ENCODE measurements at places on chromosomes 6 and 20.

- DNase-seq, result no peak
Measured at GRCh38 chr6:44268095-44268628, 2.1 kb upstream of the TMEM151B start.

- DNase-seq, result no peak
Measured at GRCh38 chr6:29743568-29743967, 20.3 kb downstream of the HLA-F start.

DNA sequence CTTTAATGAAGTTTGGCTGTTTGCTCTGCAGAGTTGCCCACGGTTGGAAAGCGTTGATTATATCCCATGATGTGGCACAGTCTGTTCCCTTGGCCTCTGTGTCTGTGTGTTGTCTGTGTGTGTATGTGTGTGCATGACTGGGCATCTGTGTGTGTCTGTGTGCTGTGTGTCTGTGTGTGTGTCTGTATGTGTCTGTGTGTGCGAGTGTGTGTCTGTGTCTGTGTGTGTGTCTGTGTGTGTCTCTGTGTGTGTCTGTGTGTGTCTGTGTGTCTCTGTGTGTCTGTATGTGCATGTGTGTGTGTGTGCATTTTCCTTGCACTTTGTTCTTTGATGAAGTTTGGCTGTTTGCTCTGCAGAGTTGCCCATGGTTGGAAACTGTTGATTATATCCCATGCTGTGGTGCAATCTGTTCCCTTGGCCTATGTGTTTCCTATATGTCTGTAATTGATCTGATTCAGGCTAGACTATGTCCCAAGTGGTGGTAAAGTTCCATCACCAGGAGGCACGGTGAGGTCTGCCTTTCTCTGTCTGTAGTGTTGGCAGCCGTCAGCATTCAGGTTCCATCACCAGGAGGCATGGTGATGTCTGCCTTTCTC is 78.1 kb upstream of the RIN2 start:
- DNase-seq, result no peak

- DNase-seq, result no peak
Measured at GRCh38 chr20:53828682-53829254, 235.1 kb upstream of the ZNF217 start.

- DNase-seq, result no peak
Measured at GRCh38 chr6:119328254-119328653, 21.3 kb downstream of the MAN1A1 start.

GRCh38 chr6:43096451-43097097 is 20.5 kb downstream of the PTK7 start:
- no peak for DNase-seq

GRCh38 chr20:24439737-24440387 is 29.6 kb upstream of the SYNDIG1 start:
- no peak for DNase-seq

GRCh38 chr20:9493803-9494202 is 20.6 kb upstream of the LAMP5 start:
- no peak for DNase-seq

GRCh38 chr6:45987856-45988255 is 27.8 kb downstream of the CLIC5 start:
- DNase-seq, result no peak

DNA sequence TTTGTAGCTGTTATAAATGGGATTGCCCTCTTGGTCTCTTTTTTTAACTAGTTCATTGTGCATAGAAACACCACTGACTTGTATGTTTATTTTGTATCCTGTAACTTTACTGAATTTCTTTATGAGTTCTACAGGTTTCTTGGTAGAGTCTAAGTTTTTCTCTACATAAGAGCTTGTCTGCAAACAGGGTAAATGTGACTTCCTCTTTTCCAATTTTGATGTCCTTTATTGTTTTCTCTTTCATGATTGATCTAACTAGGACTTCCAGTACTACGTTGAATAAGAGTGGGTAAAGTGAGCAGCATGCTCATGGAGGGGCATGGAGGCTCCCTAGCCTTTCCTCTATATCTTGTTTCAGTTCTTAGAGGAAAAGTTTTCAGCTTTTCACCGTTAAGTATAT is 3.0 kb upstream of the WFDC10A start:
- no peak for DNase-seq

GRCh38 chr6:107730106-107730505 is 94.0 kb downstream of the SCML4 start:
- DNase-seq, result no peak

DNA sequence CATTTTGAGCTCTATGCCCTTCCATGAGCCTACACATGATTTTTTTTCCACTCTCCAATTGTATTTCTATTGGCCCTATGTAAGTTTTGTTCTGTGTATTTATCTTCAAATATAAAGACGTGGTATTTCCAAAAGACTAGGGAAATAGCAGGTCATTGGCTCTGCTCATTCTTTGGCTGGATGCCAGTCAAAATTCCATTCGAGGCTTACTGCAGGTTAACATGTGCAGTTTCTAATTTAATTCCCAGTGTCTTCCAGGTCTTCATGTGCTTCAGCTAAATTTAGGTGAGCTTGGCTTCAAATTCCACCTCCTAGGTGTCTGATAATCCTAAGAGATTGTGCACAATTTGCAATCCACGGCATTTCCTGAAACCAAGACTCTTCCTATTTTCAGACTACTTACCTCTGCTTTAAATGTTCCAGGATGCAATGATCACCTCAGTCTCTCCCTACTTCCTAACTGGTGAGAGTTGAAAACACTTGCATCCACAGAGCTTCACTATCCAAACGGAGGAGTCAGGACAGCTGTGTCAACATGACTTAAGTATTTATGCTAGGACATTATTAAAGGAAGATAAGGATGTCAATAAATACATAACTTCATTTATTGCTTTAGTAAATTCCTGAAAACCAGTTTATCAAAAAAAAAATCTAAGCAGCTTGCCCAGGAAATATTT is 236.1 kb downstream of the COL12A1 start:
- DNase-seq, result no peak

DNA sequence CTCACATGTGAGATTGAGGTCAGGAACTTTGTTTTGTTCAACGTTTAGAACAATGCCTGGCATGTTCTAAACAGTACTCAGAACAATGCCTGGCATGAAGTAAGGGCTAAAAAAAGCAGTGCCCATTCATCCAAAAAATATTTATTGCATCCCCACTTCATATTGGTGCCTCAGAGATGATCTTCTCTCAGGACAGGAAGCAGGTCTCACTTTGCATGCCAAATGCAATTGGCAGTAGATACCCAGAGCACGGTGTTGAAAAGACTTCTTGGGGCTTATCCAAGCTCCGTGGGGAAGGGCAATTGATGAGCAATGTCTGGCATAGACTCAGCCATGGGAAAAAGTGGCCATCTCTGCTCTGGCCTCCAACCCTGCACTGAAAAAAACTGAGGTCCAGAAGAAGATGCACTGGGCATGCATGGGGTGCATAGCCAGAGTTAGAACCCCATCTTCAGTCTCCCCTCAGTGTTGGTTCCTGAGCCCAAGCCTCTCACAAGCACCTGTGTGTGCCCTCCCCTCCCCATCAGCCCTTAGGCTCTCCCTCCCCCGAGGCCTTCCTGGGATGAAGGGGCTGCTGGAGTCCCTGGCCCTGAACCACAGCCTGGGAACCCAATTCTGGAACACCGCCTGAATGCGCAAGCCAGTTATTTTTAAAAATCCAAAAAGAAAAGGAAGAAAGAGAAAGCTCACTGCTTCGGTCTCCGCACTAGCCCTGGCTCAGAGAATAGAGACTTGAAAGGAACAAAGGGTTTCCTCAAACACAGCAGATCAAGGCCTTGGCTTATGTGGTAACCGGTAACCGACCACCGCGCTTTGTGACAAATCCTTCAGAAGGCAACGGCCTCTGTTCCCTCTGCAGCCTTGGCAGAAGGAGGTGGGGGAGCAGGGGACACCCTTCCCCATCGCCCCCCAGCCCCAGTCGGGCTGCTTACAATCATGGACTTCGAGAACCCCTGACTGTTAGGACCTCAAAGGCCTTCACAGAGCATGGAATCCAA is 78.5 kb upstream of the SIRPA start:
- no peak for DNase-seq

All from left renal cortex interstitium (tissue), 4 donors.